ENCODE measurements at places on chromosomes 5 and 9.
A peak's percentile ranks its signal among the peaks of the same experiment; 100 is the strongest.

DNA sequence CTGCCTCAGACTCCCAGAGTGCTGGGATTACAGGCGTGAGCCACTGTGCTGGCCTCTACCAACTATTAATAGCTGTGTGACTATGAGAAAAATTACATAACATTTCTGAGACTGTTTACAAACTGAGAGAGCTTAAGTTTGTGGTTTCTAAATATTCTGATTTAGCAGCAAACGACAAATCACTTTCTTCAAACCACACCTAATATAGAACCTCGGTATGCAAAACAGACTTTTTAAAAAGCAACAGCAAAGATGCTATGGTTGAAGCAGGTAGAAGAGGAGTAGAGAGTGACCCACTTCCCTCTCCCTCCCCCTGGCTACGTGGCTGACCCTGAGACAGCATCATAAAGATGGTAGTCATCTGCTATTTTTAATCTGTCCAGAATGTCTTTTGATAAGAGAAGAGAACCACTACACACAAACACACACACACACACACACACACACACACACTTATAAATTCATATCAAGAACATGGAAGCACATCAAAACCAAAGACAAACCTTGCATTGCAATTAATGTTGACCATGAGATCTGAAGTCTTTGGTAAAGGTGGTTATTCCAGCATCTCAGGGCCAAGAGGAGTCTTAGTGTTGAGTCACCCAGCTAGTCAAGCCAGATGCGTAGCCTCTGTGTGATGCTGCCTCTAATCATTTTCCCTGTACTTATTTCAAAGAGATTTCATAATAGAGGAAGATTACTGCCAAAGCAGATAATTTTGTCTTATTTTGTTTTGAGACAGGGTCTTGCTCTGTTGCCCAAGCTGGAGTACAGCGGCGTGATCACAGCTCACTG, 58.1 kb upstream of the TMEM215 start:
- no peak for DNase-seq

- DNase-seq, result no peak
These were observed 40.2 kb upstream of the EXOC3 start for GRCh38 chr5:402615-403359.

DNA sequence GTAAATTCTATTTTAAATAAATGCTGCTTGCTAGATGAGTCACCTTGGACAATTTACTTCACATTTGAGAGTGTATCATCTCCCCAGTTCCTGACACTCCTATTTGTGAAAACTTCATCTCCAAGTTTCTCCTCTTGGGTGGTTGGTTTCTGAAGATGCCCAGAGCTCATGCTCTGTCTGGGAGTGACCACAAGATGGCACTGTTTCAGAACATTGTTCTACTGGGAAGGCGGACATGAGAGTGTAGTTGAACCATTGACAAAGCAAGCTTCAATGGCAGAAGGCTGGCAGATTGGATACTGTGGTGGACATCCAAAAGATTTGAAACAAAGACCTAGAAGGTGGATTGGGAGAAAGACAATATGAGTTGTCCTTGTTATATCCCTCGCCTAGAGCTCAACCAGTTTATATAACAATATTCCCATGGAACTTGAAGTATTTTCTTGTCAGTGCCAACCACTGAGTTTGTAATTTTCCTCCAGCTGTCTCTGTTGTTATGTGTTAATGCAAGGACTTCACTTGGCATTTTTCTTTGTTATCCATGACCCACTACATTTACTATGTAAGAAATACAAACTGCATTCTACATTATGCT, 234.3 kb upstream of the ANKH start:
- DNase-seq, result peak; percentile 37

DNA sequence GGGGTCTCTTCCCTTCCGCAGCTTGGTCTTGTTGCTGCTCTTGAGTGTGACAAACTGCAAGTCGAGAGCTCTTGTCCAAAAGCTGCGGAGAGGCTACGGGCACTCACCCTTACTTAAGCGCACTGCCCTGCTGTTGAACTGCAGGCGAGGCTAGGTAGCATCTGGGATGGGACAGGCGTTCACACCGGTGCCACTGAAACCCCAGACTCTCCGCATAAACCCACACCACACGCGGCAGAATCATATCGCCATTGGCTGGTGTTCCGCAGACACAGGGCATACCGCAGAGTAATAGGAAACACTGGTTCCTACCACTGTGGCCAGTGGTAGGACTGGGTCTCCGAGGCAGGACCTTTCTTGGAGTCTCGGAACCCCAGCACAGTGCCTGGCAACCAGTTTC, 2.2 kb upstream of the NPR3 start:
- DNase-seq, result no peak

DNA sequence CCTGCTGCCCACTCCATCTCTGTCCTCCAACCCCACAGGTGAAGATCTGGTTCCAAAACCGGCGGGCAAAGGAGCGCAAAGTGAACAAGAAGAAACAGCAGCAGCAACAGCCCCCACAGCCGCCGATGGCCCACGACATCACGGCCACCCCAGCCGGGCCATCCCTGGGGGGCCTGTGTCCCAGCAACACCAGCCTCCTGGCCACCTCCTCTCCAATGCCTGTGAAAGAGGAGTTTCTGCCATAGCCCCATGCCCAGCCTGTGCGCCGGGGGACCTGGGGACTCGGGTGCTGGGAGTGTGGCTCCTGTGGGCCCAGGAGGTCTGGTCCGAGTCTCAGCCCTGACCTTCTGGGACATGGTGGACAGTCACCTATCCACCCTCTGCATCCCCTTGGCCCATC, 6.4 kb upstream of the SLC6A7 start:
- DNase-seq, result no peak

DNA sequence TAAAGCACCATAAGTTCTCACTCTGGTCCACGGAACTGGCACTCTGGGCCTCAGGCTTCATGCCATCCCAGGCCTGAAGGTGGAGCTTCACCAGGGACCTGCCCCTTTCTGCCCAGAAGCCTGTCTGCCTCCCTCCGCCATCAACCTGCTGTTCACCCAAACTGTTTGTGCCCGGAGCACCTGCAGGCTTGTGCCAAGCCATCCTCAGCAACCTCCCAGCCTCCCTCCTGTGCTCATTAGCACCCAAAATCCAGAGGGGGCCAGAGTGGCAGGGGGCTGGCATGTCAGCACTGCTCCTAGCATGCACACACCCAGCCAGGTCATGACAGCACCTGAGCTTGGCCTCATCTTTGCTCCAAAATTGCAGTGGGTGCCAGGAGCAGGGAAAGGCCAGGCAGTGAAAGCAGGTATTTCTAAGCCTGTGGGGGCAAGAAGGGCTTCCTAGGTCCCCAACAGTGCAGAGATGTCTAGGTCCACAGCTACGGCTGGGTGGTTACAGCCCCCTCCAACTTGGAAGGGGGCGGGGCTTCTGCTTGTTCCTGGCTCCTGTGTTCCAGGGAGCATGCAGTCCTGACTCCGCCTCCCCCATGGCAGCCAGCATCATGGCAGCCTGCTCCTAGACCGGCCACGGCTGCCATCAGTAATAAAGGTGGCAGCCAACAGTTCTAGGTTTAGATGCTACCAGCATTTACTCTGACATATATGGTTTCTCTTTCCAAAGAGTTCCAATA, 85.1 kb downstream of the GIN1 start:
- DNase-seq, result no peak

DNA sequence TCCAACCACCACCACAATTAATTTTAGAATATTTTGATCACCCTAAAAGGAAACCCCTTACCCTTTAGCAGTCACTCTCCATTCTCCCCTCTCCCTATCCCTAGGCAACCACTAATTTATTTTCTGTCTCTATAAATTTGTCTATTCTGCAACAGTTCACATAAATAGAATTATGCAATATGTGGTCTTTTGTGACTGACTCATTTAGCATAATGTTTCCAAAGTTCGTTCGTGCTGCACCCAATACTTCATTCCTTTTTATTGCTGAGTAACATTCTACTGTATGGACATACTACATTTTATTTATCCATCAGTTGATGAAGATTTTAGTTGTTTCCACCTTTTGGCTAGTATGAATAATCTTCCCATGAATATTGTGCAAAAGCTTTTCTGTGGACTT, 18.2 kb upstream of the CDC20B start:
- no peak for DNase-seq

DNA sequence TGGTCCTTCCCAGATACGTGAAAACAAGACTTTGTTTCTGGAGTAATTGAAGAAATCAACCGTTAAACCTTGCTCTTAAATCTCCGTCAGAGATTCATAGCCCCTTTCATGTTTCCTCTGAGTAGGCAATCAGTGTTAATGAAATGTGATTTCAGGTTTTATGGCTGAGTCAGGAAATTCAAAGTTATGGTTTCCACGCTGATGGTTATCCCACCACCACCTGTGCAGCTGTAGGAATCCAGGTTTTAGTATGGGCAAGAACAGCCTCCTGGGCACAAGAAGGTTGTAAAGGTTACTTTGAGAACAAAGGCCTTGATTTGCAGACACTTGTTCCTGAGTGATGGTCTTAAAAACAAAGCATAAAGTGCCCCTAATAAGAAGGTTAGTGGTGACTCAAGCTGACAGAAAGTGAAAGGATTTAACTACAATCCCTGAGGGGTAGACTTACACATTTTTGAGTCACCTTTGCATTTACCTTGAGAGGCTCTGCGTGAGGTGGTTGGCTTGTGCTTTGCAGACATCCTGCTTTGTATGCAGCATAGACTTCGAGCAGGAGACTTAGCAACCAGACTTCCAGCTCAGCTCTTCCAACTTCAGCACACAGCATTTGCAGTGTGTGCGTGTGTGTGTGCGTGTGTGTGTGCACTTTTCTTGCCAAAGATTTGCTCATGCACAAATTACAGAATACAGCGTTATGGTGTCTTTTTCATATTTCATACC, 159.6 kb downstream of the TLE4 start:
- no peak for DNase-seq

GRCh38 chr5:7377761-7378160, 18.2 kb upstream of the ADCY2 start:
- DNase-seq, result no peak

DNA sequence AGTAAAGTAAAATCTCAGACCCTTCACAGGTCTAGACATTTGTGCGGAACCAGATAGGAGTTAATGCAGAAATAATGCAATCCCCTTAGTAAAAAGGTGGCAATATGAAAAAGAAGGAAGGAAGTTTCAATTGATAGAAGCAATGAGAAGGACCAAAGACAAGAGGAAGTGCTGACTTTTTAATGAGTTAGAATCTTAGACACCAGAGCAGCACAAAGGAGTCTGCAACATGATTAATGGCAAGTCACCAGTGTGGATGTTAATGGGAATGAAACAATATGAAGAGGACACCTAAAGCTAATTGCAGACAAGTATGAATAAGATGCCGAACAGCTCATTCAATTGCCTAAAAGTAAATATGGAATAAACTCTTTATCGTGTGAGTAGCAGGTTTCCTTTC, 50.9 kb downstream of the MEGF9 start:
- DNase-seq, result no peak

DNA sequence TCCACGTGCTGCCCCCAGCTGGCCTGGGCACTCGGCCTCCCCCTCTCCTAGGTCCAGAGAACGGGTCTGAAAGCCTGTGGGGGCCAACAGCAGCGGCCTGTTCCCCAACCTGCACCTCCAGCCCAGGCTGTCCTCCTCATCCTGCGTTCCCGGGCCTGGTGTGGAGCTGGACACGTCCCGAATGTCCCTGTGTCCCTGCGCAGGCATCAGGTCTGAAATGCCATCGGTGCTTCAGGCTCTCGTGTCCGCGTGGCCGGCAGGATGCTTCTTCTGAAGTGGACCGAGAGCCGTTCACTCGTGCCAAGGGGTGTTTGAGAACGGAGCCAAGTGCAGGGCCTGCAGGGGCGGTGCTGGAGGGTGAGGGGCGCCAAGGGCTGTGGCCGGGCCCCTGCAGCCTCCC, 24.7 kb upstream of the UBAC1 start:
- DNase-seq, result no peak

DNA sequence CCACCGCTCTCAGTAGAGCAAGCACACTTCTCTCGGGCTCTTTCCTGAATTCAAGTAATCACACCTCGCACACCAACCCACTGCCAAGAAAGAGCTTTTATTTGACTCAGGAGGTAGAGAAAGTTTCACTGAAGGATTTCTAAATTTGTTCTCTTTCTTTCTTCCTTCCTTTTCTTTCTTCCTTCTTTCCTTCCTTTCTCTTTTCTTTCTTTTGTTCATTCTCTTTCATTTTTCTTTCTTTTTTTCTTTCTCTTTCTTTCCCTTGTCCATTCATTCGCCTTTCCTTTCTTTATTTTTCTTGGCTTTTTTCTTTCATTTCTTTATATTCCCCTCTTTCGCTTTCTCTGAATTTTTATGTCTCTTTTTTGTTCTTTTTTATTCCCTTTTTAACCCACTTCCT, 300.1 kb downstream of the ENC1 start:
- no peak for DNase-seq

- DNase-seq, result no peak
These were observed 85.3 kb downstream of the TTLL11 start for GRCh38 chr9:122007837-122008236.

GRCh38 chr5:4233671-4234070, 638.0 kb downstream of the IRX1 start:
- no peak for DNase-seq

DNA sequence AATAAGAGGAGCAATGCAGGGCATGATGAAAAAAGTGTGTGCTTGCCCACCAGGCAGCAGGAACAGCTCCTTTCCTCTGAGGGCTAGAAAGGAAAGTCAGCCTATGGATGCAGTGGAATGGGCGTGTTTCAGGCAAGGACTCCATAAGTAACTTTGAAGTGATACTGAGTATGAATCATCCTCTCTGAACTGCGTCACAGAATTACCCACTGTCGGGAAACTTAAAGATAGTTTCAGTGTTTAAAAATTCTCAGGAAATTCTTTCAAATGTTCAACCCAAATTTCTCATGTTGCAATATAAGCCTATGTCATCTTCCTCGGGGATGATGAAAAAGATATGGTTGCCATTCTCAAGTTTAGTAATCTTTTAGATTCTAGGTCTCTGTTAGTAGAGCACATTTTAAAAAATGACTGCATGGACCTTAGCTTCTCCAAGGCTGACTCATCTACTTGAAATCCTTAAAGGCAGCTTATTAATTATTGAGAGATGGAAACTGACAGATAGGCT, 27.7 kb downstream of the PTCD2 start:
- DNase-seq, result no peak

DNA sequence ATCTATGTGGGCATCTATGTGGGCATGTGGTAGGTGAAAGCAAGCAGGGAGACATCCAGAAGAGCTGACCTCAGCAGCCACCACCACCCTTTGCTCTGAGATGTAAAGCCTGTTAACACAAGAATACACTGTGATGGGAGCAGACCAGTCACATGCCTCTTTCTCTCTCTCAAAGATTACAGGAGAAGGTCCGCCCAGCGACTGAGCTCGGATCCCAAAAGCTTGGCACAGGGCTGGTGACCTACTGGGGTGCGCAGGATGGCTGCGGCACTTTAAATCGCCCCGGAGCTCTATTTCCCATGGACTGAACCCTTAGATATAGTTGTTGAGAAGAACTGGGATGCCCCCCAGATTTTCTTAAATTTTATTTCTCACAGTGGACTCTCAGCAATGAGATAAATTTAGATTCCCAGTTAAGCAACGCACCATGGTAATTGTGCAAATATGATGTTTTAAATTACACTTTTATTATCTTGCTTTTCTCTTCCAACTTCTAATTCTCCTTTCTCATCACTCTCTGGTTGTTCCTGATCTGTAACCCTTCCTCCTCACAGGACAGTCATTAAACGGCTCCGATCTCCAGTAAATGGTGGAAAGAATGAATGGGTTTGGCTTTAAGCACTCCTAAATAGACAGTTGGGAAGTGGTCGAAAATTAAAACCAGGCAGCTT, 37.7 kb upstream of the ICE1 start:
- DNase-seq, result no peak

GRCh38 chr5:65893749-65894430, 32.5 kb upstream of the ERBIN start:
- DNase-seq, result no peak

Data from stomach (tissue), 19 donors.